ENCODE measurements at places on chromosomes 12 and 14. TPM values are rescaled to one million over a fixed set of nuclear protein-coding genes. Genes with fewer than 3 reads are reported as not detected.

Gene OTX2
- not detected for total RNA-seq

Gene OVCH1
- total RNA-seq, result 0.44 TPM

Gene HSP90B1
- total RNA-seq, result 456 TPM

GRCh38 chr12:42056130-42056529 is 88.5 kb downstream of the GXYLT1 start:
- H3K4me3 ChIP-seq, result no peak overlapping the region
- no peaks in the 10 kb centered on the region for H3K4me1 ChIP-seq
- no peaks in the 10 kb centered on the region for H3K36me3 ChIP-seq
- H3K27ac ChIP-seq, result no peak overlapping the region
- no peak for DNase-seq

GRCh38 chr14:61335671-61336275 is 14.4 kb downstream of the PRKCH start:
- H3K27ac ChIP-seq, result no peak overlapping the region
- no peaks in the 10 kb centered on the region for H3K4me1 ChIP-seq
- no peak for DNase-seq
- H3K27me3 ChIP-seq, result no peaks in the 10 kb centered on the region
- no peak overlapping the region for H3K4me3 ChIP-seq

- no peaks in the 10 kb centered on the region for H3K36me3 ChIP-seq
- peak overlapping the region; percentile 85 for H3K27ac ChIP-seq
- no peaks in the 10 kb centered on the region for H3K4me1 ChIP-seq
- DNase-seq, result no peak
- no peaks in the 10 kb centered on the region for H3K27me3 ChIP-seq
Observed at GRCh38 chr14:21309238-21309636, 29.4 kb downstream of the RPGRIP1 start.

DNA sequence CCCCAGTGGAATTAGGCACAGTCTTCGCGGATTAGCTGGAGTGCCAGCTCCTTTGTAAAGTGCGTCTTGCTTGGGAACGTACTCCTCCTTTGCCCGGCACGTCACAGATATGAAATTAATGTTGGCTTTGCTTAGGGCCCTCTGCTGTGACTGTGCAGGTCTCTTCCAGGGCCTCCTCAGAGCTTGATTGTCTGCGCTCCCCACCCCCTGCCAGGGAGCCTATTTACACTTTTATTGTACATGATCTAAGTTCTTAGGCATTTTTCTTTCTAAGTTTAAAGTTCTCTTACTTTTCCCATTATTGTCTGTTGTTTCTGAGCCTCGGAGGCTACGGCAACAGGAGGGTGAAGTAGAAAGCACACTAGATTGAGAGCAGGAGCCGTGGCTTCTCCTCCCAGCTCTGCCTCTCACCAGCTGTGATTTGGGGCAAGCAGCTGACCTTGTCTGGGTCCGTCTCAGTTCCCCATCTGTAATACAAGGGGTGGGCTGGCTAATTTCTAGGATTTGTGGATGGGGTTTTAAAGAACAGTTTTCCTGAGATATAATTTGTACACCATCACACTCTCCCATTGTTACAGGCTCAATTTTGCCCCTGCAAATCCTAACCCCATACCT is 81.8 kb downstream of the TSPAN9 start:
- H3K36me3 ChIP-seq, result no peaks in the 10 kb centered on the region
- no peak overlapping the region for H3K4me3 ChIP-seq
- DNase-seq, result no peak
- H3K27ac ChIP-seq, result peak overlapping the region; percentile 40
- no peaks in the 10 kb centered on the region for H3K4me1 ChIP-seq

DNA sequence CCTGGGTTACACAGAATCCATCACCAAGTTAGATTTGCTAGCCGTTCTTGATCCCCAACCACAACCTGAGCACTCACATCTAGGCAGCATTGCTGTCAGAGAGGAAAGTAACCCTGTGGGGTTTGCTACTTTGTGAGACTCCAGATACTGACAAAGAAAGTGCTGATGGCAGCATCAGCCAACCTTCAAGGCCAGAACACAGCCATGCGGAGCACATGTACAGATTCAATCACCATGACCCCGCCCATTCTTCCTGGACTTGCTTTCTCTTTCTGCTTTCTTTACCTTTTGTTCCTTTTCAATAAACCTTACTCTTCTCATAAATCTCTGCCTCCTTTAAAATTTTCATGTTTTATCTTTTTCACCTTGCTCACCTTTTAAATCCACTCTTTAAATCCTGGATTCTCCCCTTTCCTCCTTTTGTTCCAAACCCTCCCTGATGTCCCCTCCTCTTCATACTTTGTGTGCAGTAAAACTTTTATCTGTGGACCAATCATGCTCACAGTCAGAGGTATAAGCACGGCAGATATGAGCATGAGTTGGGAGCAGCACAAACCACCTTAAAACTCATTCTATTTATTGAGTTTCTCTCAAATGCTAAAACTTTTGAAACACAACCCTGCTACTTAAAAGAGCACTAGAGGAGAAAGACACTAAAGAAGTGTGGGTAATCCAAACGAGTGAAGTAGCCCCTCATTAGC is 21.9 kb upstream of the CERS5 start:
- no peak overlapping the region for H3K4me3 ChIP-seq
- H3K36me3 ChIP-seq, result no peaks in the 10 kb centered on the region
- DNase-seq, result no peak
- no peaks in the 10 kb centered on the region for H3K27me3 ChIP-seq
- H3K27ac ChIP-seq, result peak overlapping the region; percentile 91

GRCh38 chr14:99763527-99764221 is 29.5 kb upstream of the EML1 start:
- H3K36me3 ChIP-seq, result no peaks in the 10 kb centered on the region
- H3K27ac ChIP-seq, result no peak overlapping the region
- no peaks in the 10 kb centered on the region for H3K4me1 ChIP-seq
- no peaks in the 10 kb centered on the region for H3K27me3 ChIP-seq
- no peak overlapping the region for H3K4me3 ChIP-seq
- no peak for DNase-seq

DNA sequence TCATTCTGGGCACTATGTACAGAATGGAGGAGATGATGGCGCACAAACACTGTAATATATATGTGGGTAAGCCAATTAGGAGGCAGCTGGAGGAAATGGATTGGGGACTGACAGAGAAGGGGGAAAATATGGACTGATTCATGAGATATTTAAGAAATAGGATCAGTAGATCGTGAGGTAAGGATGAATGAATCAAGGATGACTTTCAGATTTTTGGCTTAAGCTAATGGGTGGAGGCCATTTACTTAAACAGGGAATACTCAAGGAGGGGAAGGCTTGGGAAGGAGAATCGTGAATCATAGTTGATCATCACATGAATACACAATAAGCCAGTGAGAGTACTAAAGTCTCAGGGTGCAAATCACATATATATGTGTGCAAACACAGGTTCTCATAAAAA is 11.2 kb upstream of the GNPNAT1 start:
- no peaks in the 10 kb centered on the region for H3K4me1 ChIP-seq
- no peak overlapping the region for H3K27ac ChIP-seq
- H3K36me3 ChIP-seq, result no peaks in the 10 kb centered on the region
- no peak for DNase-seq
- H3K4me3 ChIP-seq, result no peak overlapping the region
- H3K27me3 ChIP-seq, result no peaks in the 10 kb centered on the region

Gene SIX4
- total RNA-seq, result 2.6 TPM

- H3K27ac ChIP-seq, result no peak overlapping the region
- H3K36me3 ChIP-seq, result no peaks in the 10 kb centered on the region
- H3K4me3 ChIP-seq, result no peak overlapping the region
- H3K4me1 ChIP-seq, result no peaks in the 10 kb centered on the region
Observed at GRCh38 chr12:34048714-34049113, 26.4 kb downstream of the ALG10 start.

- no peaks in the 10 kb centered on the region for H3K27me3 ChIP-seq
- H3K4me1 ChIP-seq, result no peaks in the 10 kb centered on the region
- H3K27ac ChIP-seq, result no peak overlapping the region
- DNase-seq, result no peak
- no peaks in the 10 kb centered on the region for H3K36me3 ChIP-seq
Observed at GRCh38 chr14:34439090-34439489, 22.9 kb downstream of the SPTSSA start.

Gene ENDOU
- 1.0 TPM for total RNA-seq

DNA sequence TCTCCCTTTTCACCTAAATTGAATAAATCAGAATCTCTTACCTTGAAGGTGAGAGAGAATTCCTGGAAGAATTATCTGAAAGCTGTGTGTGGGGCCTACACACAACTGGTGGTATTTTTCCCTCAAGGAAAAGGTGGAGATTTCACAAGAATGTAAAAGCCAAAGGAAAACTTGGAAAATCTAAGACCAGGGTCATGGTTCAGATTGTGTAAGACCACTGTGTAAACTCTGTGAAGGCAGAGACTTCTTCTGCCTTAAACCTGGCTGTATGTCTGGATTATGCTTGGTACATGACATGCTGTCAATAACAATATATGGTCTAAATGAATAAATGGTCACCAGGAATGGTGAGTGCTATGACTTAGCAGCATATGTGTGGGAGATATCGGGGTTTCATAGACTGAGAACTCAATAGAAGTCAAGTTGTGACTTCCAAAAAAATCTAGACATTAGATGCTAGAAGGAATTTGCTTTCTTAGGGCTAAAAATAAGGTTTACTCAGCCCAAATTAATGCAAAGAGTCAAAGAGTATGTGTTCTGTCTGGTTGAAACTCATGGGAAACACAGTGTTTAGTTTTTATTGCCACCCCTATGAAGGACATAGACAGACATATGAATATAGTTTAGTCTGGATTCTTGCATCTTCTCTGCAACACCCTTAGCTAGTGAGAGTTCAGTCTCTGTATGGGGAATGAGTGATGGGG is 163.7 kb downstream of the SNAPC1 start:
- no peak overlapping the region for H3K4me3 ChIP-seq
- H3K27me3 ChIP-seq, result no peaks in the 10 kb centered on the region
- DNase-seq, result no peak
- H3K27ac ChIP-seq, result no peak overlapping the region
- H3K4me1 ChIP-seq, result no peaks in the 10 kb centered on the region
- no peaks in the 10 kb centered on the region for H3K36me3 ChIP-seq

DNA sequence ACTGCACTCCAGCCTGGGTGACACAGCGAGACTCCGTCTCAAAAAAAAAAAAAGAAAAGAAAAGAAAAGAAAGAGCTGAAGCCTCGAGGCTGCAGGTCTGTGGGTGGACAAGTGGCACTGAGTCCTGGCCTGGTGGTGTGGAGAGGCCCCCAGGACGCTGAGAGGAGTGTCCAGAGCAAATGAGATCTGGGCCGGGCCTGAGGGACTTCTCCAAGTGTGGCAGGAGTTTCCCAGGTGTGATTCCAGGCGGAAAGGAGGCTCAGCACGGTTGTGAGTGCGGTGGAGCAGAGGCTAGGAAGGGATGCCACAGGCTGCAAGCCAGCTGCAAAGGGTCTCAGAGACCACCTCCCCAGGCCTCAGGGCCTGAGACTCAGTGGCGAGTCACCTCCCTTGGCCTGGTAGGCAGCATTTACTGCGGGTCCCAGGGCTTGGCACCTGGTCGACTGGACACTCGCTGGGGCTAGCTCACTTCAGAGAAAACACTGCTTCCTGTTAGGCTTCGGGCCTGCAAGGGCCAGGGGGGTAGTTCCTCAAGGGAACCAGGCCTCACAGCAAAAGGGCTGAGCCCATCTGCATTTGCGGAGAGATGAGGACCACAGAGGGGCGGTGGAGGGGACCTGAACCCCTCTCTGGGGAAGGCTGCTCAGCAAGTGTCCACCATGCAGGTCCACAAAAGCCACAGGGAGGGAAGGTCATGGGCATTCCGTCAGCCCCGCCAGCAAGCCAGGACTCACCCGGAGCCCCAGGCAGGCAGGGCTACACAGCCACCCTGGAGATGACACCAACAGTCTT is 11.7 kb downstream of the TTC7B start:
- no peaks in the 10 kb centered on the region for H3K36me3 ChIP-seq
- H3K4me1 ChIP-seq, result no peaks in the 10 kb centered on the region
- no peak overlapping the region for H3K4me3 ChIP-seq
- H3K27ac ChIP-seq, result no peak overlapping the region
- H3K27me3 ChIP-seq, result no peaks in the 10 kb centered on the region

- no peaks in the 10 kb centered on the region for H3K36me3 ChIP-seq
- no peak overlapping the region for H3K4me3 ChIP-seq
- H3K27ac ChIP-seq, result peak overlapping the region; percentile 80
- H3K4me1 ChIP-seq, result no peaks in the 10 kb centered on the region
- DNase-seq, result no peak
- H3K27me3 ChIP-seq, result no peaks in the 10 kb centered on the region
Observed at GRCh38 chr14:49954171-49954631, 61.3 kb downstream of the ARF6 start.

Gene CD4
- total RNA-seq, result 29.0 TPM
